Astrocyte of the hippocampus (primary cell): ENCODE measurements at places on chromosomes 4 and X.
A peak's percentile ranks its signal among the peaks of the same experiment; 100 is the strongest.

DNA sequence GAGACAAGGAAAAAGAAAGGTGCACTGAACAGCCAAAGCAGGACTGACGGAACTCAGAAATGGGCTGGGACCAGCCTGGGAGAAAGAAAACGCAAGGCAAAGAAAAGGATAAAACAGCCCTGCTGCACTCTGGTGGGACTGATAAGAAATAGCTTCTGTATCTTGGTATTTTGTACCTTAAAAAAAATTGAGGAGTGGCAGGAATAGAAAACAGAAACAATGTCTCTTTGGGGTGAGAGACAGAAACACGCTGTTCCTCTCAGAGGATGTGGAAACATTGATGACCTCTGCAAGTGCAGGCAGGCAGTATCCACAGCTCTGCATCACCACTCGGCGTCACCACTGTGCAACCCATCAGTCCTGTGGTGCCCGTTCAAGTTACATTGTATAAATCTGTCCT is 152.5 kb upstream of the SPRY1 start:
- DNase-seq, result no peak

- DNase-seq, result no peak
These were observed 167.1 kb downstream of the RAPGEF2 start for GRCh38 chr4:159269956-159270355.

- no peak for DNase-seq
These were observed 138.9 kb upstream of the PTCHD1 start for GRCh38 chrX:23195761-23196160.

- DNase-seq, result peak; percentile 58
These were observed 5.9 kb downstream of the IRAK1 start for GRCh38 chrX:154013614-154014360.

DNA sequence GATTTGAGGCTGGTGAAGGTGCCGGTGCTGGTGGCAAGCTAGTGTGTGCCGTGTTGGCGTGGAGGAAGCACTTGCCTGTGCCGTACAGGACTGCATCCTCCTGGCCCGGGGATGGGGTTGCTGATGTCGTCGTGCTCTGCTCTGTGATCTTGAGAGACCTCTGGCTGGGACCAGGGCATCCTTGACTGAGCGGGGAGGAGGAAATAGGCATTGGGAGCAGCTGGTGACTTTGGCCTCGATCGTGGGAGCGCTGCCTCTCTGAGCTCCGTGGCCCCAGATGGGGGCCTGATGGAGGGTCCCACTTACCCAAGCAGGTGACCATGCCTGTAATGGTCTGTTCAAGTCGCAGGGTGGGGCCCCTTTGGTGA is 31.5 kb upstream of the CLCN4 start:
- no peak for DNase-seq

DNA sequence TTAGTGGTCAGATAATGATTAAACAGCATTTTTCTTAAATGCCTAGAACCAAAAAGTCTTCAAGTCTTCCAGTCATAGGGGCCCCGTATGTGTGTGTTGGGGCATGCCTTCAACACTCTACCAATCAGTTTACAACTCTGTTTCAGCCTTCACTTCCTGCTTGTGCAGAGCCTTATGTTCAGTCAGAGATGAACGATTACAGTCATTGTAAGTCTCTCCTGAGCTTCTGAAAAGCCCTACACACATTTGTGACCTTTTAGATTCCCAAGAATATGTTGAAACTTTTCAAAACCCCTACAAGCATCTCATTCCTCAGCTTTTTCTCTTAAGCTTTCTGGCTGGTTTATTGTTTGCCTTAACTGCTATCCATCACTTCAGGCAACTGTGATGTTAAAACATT is 591.2 kb downstream of the ZNF674 start:
- no peak for DNase-seq

DNA sequence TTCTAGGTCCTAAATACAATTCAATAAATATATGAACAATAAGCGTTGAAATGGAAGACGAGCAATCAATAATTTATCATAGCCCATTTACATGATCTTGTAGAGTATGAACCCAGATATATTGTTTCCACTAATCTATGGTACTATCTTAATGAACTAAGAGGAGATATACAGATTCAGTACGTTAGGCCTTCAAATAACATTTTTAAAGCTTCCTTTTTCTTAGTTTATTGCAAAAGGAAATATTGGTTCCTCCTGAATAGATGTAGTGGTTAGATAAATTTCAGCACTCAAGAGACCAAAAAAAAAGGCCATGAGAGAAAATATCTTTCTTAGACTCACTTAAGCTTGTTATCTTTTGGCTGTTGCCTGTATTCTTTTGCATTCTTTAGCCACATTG is 147.5 kb upstream of the PITX2 start:
- no peak for DNase-seq

DNA sequence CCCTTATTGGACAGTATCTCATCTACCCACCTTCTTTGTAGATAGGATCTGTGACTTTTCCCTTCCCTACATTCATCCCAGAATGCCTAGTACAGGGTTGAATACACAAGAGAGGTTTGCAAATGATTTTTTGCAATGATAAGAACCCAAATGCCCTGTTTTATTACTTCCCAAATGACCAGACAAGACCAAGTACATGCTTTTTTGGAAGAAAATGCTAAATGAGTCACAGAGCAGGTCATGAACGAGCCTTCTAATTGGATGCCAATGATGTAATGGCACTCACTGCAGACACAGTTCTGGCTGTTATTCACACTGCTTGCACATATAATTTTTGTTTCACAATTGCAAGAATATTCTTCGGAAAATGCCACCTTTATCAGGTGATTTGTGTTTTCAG is 17.8 kb upstream of the GABRQ start:
- no peak for DNase-seq

DNA sequence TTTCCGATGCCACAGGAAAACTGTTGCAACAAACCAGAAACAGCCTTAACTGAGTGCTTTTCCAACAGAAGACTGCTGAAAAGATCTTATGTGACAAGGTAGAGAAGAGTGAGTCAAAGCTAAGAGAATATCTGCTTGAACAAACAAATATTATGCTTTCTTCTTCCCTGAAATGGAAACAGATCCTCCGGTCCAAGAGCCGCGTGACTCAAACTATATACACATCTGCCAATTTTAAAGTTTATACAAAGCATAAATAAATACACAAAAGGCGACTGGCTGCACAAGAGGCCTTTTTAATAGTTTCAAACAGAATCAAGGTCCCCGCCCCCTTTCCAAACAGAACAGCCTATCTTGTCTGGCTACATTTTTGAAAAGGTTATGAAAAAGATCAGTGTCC is 329.7 kb upstream of the F9 start:
- DNase-seq, result peak; percentile 26

DNA sequence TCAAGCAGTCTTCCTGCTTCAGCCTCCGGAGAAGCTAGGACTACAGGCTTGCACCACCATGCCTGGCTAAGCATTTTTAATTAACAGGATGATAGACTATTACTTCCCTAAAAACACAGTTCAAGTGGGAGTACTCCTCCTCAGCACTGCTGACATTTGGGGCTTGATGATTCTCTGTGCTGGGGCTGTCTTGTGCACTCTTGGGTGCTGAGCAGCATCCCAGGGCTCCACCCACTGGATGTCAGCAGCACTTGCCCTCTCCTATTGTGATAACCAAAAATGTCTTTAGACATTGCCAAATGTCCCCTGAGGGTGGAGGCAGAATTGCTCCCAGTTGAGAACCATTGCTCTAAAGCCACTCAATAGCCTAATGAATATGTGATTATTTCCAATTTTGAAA is 60.4 kb downstream of the CLCN4 start:
- DNase-seq, result no peak

DNA sequence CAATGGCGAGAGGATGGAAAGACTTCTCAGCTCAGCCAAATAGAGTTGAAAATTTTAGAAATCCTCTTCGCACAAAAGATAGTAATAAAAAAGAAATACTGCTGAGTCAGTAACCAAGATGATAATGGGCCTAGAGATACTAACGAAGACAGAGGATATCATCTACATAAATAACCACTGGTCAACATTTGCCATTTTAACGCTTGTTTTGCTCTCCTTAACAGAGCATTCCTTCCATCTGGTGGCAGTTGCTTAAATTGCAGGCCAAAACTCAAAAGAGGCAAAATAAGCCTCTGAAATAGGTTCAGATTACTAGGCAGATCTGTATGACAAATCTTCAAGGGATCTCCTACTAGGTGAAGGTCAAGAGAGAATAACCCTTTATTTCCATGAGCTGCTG is 51.7 kb upstream of the MCF2 start:
- DNase-seq, result peak; percentile 38

GRCh38 chrX:96140796-96141195 is 543.8 kb upstream of the DIAPH2 start:
- DNase-seq, result no peak

- DNase-seq, result peak; percentile 31
These were observed 19.5 kb downstream of the ZNF518B start for GRCh38 chr4:10437735-10438134.

- no peak for DNase-seq
These were observed 1168.1 kb downstream of the PCDH19 start for GRCh38 chrX:99242001-99242400.

DNA sequence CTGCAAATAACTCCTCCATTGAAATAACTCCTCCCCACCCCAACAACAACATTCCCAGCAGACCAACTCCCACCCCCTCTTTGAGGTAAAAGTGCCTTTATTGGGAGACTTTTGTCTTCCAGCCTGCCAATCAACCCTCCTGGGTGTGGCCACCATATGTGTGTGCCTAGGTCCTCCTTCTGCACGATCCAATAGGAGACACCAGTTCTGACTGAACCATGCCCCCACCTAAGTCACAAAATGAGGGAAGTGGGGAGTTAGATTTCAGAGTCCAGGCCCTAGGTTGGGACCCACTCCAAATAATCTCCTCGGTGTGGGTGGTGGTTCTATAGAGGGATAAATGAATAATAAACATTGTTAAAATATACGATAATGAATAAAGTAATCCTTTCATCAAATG is 3.0 kb downstream of the PLP2 start:
- no peak for DNase-seq

- peak; percentile 37 for DNase-seq
These were observed 519.1 kb downstream of the IQCM start for GRCh38 chr4:149296503-149296902.

DNA sequence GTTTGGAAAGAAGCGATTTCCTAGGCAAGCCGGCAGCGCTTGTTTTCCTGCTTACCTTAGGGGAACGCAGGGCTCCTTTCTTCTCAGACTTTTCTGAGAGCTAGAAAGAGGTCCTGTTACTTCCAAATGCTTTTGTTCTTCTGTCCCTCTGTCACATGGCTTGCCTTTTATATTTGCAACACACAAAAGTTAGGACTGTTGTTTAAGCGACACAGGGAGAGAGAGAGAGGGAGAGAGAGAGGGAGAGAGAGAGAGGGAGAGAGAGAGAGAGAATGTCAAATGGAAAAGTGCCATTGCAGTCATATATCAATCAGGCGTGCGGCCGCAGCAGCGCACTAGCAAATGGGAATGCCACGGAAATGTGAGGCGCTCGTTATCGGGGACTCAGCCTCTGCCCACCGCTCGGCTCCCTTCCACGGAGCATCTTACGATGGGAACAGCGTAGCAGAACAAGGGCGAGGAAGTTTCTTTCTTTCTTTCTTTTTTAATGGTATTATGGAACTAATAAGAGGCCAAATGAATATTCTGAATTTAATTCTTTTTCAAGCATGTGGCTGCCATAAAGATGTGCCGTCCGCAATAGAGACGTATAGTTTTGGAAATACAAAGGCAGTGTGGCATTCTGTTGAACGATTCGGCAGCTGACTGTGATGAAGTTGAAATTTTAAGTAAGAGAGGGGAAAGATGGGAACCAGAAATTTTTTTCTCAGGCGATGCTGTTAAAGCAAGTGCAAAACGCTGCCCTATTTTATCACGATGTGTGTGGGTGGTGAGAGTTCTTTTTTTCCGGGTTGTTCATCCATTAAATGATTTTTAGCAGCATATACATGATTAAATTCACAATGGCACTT is at the start of gene NDP:
Gene NDP (minus strand): TSS at position 142 of the 851 bp plus-strand sequence. CDS start 14,745 bp downstream, outside the sequence.
- DNase-seq, result peak; percentile 51

- DNase-seq, result peak; percentile 3
These were observed 2108.9 kb upstream of the TENM3 start for GRCh38 chr4:180134091-180134866.
